ENCODE measurements at places on chromosomes 5 and 9.
A peak's percentile ranks its signal among the peaks of the same experiment; 100 is the strongest.

- no peak for DNase-seq
These were observed 352.0 kb downstream of the PARP8 start for GRCh38 chr5:51018423-51018822.

DNA sequence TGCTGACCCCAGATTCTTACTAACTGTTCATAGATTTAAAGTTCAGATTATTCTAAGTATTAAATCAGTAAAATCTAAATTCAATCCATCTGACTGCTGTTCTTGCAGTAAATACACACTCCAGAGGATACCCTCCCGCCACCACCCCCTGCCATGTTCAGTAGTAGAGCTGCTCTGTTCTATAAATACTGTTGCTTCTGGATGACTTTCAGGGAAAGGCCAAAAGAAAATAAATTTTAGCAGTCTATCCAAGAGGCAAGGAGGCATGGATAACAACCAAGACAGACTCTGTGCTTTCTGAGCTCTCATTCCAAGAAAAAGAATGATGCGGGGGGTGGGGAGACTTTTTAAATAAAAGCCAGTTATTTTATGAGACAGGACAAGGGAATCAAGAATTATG lies 115.1 kb downstream of the ADAMTS6 start:
- DNase-seq, result no peak

- no peak for DNase-seq
These were observed 41.3 kb upstream of the OLFM1 start for GRCh38 chr9:135045928-135046738.

DNA sequence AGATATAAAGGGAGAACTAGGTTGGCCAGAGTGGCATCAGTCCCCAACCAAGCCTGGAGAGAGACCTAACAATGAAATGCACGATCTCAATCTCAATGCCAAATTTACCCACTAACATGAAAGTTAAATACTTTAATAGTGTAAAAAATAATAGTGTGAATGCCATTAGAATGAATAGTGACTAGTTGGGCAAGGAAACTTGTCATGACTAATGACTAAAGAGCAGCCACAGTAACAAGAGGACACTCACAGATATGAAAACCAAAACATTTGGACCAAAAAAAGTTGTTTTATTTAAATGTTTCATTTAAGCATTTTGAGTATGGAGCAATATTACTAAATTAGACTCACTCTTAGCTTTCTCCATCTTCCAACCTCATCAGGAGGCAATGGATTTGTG lies 1853.8 kb downstream of the EFNA5 start:
- no peak for DNase-seq

DNA sequence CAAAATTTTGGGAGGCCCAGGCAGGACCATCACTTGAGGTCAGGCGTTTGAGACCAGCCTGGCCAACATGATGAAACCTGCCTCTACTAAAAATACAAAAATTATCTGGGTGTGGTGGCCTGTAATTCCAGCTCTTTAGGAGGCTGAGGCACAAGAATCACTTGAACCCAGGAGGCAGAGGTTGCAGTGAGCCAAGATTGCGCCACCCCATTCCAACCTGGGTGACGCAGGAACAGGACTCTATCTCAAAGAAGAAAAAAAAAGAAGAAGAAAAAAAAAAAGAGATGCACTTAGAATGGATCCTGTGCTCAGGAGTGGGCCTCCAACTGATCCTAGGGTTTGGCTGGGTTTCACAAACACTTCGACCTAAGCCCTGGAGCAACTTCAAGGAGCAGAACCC lies 45.1 kb downstream of the GLDC start:
- DNase-seq, result no peak

DNA sequence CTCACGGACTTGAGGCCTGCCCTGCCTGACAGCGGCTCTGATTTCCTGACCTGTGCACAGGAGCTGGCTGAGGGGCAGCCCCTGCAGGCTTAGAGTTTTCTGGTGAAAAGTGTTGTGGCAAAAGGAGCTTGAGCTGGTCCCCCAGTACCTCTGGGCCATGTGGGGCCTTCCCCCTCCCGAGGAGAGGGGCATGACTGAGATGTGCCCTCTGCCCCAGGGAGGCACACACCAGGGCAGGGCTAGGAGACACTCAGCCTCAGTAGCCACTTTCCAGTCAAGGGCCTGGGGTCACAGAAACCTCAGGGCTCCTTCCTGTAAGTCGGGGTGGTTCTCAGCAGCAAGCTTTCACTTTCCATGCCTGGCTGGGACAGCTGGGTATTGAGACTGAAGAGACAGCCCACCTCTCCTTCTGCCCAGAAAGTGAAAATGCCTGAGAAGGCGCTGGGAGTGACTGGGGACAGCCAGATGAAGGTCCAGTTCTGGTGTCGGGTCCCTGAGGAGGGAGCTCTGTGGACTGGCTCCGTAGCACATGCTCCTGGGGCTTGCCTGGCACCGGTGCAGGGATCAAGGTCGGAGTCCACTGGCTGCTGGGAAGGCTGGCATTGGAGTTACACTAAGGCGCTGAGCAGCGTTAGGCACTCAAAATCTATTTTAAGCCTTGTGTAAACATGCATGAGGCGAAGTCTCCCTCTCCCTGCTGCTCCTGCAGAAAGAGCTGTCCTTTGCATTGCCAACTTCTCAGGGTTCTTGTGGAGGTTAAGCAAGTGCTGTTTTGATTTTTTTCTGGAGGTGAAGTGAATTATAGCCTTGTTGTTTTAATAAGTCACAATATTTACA lies 394.9 kb downstream of the GADD45G start:
- DNase-seq, result peak; percentile 86

GRCh38 chr9:93865245-93865644 lies 89.9 kb downstream of the BARX1 start:
- no peak for DNase-seq

DNA sequence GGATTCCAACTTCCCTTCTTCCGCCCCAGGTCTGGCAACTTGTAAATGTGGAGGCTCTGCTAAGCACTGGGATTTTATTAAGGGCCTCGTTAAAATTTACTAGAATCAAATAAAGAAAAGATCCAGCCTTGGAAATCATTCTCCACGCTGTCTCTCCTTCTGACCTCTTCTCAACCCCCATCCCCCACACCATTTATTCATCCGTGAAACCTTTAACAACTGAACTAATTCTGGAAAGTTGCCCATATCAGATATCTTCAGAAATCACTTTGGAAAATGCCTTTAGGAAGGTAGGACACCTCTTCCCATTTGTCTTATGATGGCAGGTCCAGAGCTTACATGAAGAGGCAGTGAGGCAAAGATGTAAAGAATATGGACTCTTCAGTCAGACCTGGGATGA lies 288.5 kb downstream of the SLIT3 start:
- no peak for DNase-seq

GRCh38 chr5:57442080-57442839 lies 40.4 kb downstream of the ACTBL2 start:
- DNase-seq, result no peak

Measured in left ventricle myocardium superior (tissue), 1 donor.